ENCODE measurements at places on chromosomes 2 and 18. TPM values are rescaled to one million over a fixed set of nuclear protein-coding genes. Genes with fewer than 3 reads are reported as not detected.

The UGT1A3 gene
- not detected for total RNA-seq

GRCh38 chr2:45435316-45435715 lies 175.8 kb downstream of the SRBD1 start:
- no peak for DNase-seq

The TMEM37 gene
- not detected for total RNA-seq

DNA sequence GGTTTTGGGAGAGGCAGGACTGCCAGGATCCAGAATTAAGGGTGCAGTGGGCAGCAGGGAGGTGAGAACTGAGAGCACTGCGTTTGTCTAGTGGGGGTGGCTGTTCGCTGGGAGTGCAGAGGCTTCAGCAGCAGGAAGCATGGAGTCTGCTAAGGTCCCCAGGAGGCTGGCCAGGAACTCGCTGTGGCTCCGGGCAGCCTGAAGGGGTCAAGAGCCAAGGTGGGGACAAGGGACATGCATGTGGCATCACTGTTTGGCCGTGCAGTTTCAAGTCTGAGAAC lies 43.2 kb upstream of the SEMA4C start:
- DNase-seq = no peak

DNA sequence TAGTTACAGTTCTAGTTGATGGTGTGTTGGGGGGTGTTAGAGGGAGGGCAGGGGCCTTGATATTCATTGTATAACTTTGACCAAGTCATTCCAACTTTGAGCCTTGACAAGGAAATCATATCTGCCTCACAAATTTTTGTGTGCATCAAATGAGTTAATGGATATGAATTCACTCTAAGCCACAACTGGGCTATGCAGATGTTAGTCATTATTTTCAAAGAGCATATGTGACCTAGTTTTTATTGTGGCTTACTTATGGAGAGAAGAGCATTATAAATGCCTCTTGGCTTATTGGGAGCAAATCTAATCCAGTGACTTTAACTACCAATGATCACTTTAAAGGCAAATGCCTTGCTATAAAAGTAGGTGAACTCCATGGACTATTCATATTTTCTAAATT lies 250.2 kb downstream of the LPIN1 start:
- no peak for DNase-seq

The DNAH6 gene
- total RNA-seq = 0.90 TPM

DNA sequence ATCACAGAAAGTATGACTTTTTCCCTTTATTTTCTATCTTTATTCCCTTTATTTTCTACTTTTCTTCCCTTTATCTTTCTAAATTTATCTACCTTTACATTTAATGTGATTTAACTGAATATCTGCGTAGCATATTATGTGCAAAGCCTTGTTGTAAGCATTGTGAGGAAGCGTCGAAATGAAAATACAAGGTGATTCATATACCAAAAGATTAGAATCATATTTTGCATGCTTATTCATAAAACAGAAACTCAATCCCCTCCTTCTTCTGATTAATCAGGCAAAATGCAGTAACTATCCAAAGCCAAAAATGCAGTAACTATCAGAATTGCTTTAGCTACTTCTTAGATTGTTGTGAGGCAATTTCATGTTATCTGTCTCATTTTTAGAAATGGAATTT lies 393.0 kb downstream of the CDH19 start:
- DNase-seq = no peak

DNA sequence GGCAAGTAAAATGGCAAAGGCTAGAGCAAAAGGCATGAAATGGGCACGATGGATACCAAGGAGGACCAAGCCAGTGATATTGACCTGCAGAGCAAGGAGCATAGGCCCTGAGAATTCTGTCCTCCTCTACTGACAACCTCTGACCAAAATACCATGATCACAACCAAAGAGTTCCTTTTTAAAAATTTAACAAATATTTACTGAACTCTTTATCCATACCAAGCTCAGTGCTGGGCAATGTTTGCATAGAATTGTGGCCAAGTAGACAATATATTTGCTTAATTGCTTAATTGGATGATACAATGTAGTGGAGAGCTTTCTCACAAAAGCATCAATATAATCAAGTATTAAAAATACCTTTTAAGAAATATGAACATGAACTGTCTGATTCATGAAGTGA lies 265.7 kb downstream of the ICOS start:
- DNase-seq = no peak

The HS6ST1 gene
- 12.5 TPM for total RNA-seq

DNA sequence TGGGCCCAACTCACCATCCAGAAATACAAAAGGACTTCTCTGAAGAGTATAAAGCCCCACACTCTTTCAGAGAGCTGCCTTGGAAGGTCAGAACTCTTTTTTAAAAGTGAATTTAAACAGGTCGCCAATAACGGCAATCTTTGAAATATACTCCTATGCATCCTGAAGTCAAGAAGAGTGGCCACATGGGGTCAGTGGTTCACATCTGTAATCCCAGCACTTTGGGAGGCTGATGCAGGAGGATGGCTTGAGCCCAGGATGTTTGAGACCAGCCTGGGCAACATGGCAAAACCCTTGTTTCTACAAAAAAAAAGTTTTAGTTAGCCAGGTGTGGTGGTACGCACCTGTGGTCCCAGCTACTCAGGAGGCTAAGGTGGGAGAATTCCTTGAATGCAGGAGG lies 68.1 kb upstream of the FZD7 start:
- DNase-seq = no peak

- DNase-seq = no peak
These were observed 120.7 kb downstream of the KCNF1 start for GRCh38 chr2:11032396-11032795.

- no peak for DNase-seq
These were observed 2.6 kb upstream of the PRLH start for GRCh38 chr2:237563816-237564215.

GRCh38 chr18:79698668-79699335 lies 19.2 kb downstream of the CTDP1 start:
- no peak for DNase-seq

GRCh38 chr2:101794141-101794540 lies 96.6 kb downstream of the MAP4K4 start:
- DNase-seq = no peak

- DNase-seq = no peak
These were observed 356.1 kb upstream of the ZC3H15 start for GRCh38 chr2:186129767-186130581.

The MAP2 gene
- not detected for total RNA-seq

- DNase-seq = no peak
These were observed 237.5 kb downstream of the NOL4 start for GRCh38 chr18:33987206-33987605.

The KCNJ3 gene
- total RNA-seq = not detected

- DNase-seq = no peak
These were observed 3.9 kb downstream of the CDCA7 start for GRCh38 chr2:173358616-173359015.

- no peak for DNase-seq
These were observed 316.2 kb downstream of the GBX2 start for GRCh38 chr2:235851828-235852525.

The RPRM gene
- total RNA-seq = 0.20 TPM

The PSMA8 gene
- 1.8 TPM for total RNA-seq

The TMEM247 gene
- total RNA-seq = not detected

The NAT8 gene
- not detected for total RNA-seq

DNA sequence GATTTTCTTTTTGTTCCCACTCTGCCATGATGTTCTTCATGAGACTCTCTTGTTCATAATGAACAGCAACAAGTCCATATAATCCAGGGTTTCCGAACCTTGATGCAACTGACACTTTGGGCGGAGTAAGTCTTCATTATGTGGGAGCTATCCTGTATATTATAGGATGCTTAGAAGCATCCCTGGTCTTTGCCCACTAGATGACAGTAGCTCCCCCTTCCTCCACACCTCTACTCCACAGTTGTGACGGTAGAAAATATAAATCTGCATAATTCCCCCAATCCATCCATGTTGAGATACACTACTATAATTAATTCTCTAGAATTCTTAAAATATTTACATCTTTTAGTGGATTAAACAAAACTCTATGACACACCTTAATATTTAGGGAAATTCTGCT lies 482.2 kb upstream of the CELF4 start:
- DNase-seq = no peak

- DNase-seq = no peak
These were observed 25.0 kb upstream of the TMBIM1 start for GRCh38 chr2:218317303-218317630.

Measured in activated CD8-positive, alpha-beta T cell treated with anti-CD3 and anti-CD28 coated beads for 36 hours (primary cell).